Chondrocyte (in vitro differentiated cells): ENCODE measurements at places on chromosomes 3 and 15. TPM values are rescaled to one million over a fixed set of nuclear protein-coding genes. Genes with fewer than 3 reads are reported as not detected.

ACOX2 gene
- 0.56 to 1.9 TPM (median 0.57 TPM) in 3 replicates for total RNA-seq

C3orf70 gene
- total RNA-seq = 10.2 to 27.7 TPM (median 25.6 TPM) in 3 replicates

TTLL13 gene
- total RNA-seq = 0.69 TPM in 1 of 3 replicates, not detected in the others

- peaks cover 86% of the 10 kb centered on the region for H3K4me1 ChIP-seq
- no peak for DNase-seq
- peak overlapping the region; percentile 63 for H3K4me3 ChIP-seq
- H3K27me3 ChIP-seq = no peaks in the 10 kb centered on the region
- H3K36me3 ChIP-seq = no peaks in the 10 kb centered on the region
- H3K27ac ChIP-seq = peak overlapping the region; percentile 96
Observed at GRCh38 chr3:134313847-134314587, 60.2 kb downstream of the AMOTL2 start.

DNA sequence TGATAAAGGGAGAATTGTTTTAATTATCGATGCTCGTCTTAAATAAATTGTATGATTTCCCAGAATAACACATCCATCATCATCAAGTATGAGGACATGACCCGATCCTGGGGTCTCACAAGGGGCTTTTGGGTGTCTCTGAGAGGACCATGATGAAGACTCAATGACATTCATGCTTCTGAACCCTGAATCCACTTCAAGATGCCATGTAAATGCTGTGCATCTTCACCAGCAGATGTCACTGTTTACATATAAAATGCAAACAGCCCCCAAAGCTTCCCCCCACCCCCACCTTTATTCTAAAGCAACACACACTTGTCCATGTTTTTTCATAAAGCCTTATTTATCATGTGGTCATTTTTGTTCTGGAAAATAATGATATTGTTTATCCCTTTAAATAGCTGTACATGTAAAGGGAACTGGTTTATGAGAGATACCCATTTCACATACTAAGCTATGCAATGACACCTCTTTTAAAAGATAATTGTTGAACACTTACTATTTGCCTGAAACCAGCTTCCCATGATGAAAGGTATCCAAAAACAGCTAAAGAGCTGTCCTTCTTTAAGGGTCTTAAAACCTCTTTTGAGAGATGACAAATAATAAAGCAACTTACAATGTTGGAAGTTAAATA lies 69.7 kb upstream of the UBE3A start:
- no peak overlapping the region for H3K27ac ChIP-seq
- no peaks in the 10 kb centered on the region for H3K27me3 ChIP-seq
- peaks cover under 1% of the 10 kb centered on the region for H3K36me3 ChIP-seq
- H3K4me3 ChIP-seq = no peak overlapping the region
- no peak for DNase-seq

DNA sequence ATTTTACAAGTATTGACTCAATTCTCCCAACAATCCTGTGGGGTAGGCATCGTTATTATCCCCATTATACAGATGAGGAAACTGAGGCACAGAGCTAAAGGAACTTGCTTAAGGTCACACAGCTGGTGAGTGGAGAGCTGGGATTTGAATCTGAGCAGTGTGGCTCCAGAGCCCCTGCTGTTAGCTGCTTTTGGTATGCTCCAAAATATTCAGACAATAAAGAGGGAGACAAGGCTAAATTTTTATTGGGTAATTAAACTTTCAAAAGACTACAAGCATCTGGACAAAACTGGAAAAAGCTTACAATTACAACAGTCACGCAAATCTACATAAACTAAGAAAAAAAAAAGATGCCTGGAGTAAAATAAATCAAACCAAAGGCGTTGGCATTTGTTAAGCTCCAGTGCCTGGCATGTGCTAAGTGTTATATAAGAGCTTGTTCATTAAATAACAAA lies 27.7 kb downstream of the CCDC13 start:
- DNase-seq = no peak
- no peak overlapping the region for H3K27ac ChIP-seq
- no peaks in the 10 kb centered on the region for H3K36me3 ChIP-seq
- peaks cover 10% of the 10 kb centered on the region for H3K4me1 ChIP-seq
- no peak overlapping the region for H3K4me3 ChIP-seq

APBA2 gene
- total RNA-seq = 26.4 to 30.4 TPM (median 28.7 TPM) in 3 replicates

- no peak overlapping the region for H3K4me3 ChIP-seq
- DNase-seq = no peak
- H3K4me1 ChIP-seq = peaks cover 8% of the 10 kb centered on the region
- H3K27ac ChIP-seq = no peak overlapping the region
- H3K27me3 ChIP-seq = peaks cover 33% of the 10 kb centered on the region
Observed at GRCh38 chr15:69661446-69661845, 208.8 kb downstream of the RPLP1 start.

DAZL gene
- not detected in 3 replicates for total RNA-seq

FAM107A gene
- not detected in 3 replicates for total RNA-seq

PARP15 gene
- 0.10 TPM in 1 of 3 replicates, not detected in the others for total RNA-seq

GRCh38 chr3:9420850-9421549 lies 23.6 kb downstream of the SETD5 start:
- H3K27ac ChIP-seq = peak overlapping the region; percentile 62
- H3K36me3 ChIP-seq = peaks cover 2% of the 10 kb centered on the region
- peaks cover 71% of the 10 kb centered on the region for H3K4me1 ChIP-seq
- H3K27me3 ChIP-seq = no peaks in the 10 kb centered on the region

TERC gene
- total RNA-seq = 0.99 to 1.4 TPM in 2 of 3 replicates, not detected in the other

DNA sequence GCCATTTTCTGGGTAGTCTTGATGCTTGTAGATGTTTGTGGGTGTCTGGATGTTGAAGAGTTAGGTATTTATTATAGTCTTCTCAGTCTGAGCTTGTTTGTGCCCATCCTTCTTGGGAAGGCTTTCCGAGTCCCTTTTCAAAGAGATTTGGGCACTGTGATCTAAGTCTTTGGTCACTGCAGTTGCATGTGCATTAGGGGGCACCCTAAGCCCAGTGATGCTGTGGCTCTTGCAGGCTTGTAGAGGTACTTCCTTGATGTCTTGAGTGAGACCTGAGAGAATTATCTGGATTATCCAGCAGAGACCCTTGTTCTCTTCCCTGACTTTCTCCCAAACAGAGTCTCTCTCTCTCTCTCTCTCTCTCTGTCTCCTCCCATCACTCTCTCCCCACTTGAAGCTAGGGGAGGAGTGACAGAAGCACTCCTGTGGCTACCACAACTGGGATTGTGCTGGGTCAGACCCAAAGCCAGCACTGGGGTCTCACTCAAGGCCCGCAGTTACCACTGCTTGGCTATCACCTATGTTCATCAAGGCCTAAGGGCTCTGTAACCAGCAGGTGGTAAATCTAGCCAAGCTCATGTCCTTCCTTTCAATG lies 68.5 kb downstream of the TMCO5A start:
- no peak overlapping the region for H3K4me3 ChIP-seq
- no peaks in the 10 kb centered on the region for H3K27me3 ChIP-seq
- H3K27ac ChIP-seq = no peak overlapping the region

NOP10 gene
- total RNA-seq = 152 to 166 TPM (median 158 TPM) in 3 replicates

DNA sequence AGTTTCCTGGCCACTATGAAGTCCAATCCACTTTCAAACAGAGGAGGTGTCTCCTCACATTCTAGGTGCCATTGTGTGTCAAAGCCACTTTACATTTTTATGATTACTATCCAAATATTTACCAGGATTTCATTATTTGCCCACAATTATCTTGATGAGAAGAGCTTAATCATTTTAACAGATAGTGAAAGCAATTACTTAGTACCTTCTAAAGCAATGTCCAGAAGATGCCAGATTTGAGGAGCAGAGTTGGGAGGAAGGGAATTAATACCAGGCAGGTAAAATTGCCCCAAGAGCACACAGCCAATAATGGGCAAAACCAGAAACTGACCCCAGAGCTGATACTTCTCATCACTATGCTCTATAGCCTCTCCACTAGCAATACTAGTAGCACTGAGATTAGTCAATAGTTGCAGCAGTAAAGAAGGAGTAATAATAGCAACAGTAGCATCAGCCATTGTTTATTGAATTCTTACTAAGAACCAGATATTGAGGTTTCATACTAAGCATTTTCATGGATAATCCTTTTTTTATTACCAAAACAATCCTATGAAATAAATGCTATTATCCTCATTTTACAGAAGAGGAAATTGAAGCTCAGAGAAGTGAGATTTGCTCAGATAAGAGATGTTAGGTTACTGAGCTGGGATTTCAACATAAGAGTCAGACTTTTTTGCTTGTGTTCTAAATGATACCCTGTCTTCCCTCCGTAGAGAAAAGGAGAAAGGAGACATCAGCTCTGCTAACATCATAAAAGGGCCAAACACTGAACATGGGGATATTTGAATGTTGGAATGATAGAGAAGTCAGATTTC lies 509.3 kb upstream of the CFAP20DC start:
- H3K27me3 ChIP-seq = no peaks in the 10 kb centered on the region
- peaks cover 39% of the 10 kb centered on the region for H3K4me1 ChIP-seq

- H3K4me3 ChIP-seq = peak overlapping the region; percentile 31
- H3K36me3 ChIP-seq = peaks cover 2% of the 10 kb centered on the region
- peaks cover 27% of the 10 kb centered on the region for H3K4me1 ChIP-seq
Observed at GRCh38 chr3:194871143-194871863, 185.6 kb downstream of the FAM43A start.

AMT gene
- 4.8 to 6.1 TPM (median 6.0 TPM) in 3 replicates for total RNA-seq

FBXW12 gene
- total RNA-seq = not detected in 3 replicates

DNA sequence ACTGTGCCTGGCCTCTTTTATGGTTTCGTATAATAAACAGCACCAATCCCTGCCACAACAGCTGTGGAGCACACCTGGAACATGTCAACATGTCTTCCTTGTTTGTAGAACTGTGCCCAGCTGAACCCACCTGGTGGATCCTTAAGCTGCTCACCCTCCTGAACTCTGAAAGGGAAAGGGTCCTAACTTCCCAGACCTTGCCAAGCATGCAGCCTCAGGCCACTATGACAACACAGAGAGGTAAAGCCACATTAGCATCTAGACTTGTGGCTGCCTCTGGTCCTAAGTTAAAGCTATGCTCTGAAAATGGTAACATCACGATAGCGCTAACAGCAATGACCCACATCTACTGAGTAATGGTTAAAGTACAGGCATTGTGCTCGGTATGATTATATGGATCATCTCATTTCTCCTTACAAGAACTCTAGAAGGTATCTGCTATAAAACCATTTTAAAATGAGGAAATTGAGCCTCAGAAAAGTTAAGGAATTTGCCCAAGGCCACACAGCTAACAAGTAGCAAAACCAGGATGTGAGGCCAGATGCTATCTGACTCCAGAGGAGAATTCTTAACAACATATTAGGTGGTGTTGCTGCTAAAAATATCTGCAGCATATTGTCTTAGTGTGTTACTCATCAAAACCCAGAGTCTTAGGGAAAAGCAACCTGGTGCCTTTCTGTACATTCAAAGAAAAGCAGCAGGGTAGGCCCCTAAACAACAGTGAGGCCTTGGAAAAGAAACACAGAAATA lies 23.1 kb upstream of the HERC1 start:
- no peaks in the 10 kb centered on the region for H3K36me3 ChIP-seq
- H3K27me3 ChIP-seq = no peaks in the 10 kb centered on the region
- H3K4me1 ChIP-seq = peaks cover 25% of the 10 kb centered on the region
- no peak for DNase-seq
- H3K4me3 ChIP-seq = no peak overlapping the region
- peak overlapping the region; percentile 49 for H3K27ac ChIP-seq

- no peak overlapping the region for H3K4me3 ChIP-seq
- H3K27me3 ChIP-seq = no peaks in the 10 kb centered on the region
- peaks cover 14% of the 10 kb centered on the region for H3K4me1 ChIP-seq
- no peak for DNase-seq
- no peaks in the 10 kb centered on the region for H3K36me3 ChIP-seq
Observed at GRCh38 chr3:174767853-174768382, 91.2 kb upstream of the NAALADL2 start.

GRCh38 chr3:9876991-9877390 lies 3.1 kb downstream of the CIDEC start:
- H3K4me3 ChIP-seq = no peak overlapping the region
- H3K36me3 ChIP-seq = no peaks in the 10 kb centered on the region
- no peaks in the 10 kb centered on the region for H3K27me3 ChIP-seq
- no peak overlapping the region for H3K27ac ChIP-seq
- no peaks in the 10 kb centered on the region for H3K4me1 ChIP-seq
- no peak for DNase-seq

CIB2 gene
- total RNA-seq = 5.7 to 8.8 TPM (median 8.0 TPM) in 3 replicates

DNA sequence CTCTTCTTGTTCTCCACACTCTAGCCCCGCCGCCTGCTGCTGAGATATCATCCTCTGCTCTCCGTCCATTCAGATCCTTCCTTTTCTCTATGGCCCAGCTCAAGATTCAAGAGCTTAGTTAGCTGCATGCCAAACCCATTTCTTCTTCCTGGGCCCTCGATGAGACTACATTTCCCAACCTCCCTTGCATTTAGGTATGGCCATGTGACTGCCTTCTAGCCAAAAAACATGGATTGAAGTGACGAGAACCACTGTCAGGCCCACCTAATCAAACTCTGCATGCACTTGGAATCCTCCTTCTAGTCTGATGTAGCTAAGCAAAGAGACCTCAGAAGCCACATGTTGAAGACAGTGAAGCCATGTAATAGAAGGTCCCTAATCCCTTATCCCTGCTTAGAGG lies 308.2 kb downstream of the VPS13C start:
- peaks cover 9% of the 10 kb centered on the region for H3K27me3 ChIP-seq
- no peak for DNase-seq
- no peak overlapping the region for H3K4me3 ChIP-seq
